ENCODE measurements at places on chromosomes 4 and X.

- no peak for DNase-seq
These were observed 598.2 kb upstream of the NDST4 start for GRCh38 chr4:115711575-115711974.

DNA sequence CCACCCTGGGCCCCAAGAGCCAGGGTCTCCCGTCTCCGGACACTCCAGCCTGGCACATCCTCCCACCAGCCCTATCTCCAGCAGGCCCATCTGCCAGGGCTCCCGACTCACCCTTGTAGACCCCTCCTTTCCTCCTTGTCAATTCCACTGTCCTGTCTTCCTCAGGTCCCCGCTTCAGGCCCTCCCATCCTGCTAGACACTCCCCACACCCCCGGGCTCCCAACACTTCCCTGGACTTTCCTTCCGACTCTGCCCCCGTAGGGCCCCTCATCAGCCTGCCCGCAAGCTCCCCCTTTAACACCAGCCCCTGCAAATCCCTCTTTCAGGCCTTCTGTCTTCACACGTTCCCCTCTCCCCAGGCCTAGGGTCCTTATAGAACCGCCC, 1.1 kb downstream of the PRAF2 start:
- no peak for DNase-seq

- DNase-seq, result no peak
These were observed 273.1 kb downstream of the DCTD start for GRCh38 chr4:182643801-182644682.

DNA sequence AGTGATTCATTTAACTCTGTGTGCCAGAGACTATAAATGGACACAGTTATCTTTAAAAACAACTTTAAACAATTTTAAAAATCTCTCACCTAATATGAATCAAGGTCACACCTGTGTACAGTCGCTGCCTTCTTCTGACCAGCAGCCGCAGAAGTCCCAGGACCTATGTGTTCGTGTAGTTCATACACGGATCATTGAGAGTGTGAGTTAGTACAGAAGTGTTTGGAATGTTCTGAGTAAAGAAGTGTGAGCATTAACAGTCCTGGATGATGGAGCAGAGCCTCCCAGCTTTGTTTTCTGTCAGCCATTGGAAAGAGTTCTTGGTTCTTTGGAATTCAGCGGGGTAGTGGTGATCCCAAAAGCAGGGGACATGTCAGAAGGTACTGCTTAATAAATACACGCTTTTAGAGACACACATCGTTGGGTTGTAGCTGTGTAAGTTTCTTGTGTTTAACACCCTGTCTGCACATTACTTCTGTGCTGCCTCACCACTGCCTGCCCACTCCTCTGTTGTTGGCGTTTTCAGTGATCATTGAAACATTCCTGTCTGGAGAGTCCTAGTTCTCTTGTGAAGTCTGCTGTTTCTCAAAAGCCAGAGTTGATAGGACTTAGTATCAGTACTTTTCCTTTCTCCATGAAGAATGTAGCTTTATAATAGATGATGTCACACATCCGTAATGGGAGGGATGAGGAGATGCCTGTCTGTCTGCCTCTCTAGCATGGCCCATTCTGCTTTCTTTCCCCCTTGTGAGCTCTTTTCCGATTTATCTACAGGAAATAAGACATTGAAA, 90.6 kb downstream of the PTTG2 start:
- no peak for DNase-seq

GRCh38 chr4:30256116-30256832, 463.9 kb upstream of the PCDH7 start:
- no peak for DNase-seq

DNA sequence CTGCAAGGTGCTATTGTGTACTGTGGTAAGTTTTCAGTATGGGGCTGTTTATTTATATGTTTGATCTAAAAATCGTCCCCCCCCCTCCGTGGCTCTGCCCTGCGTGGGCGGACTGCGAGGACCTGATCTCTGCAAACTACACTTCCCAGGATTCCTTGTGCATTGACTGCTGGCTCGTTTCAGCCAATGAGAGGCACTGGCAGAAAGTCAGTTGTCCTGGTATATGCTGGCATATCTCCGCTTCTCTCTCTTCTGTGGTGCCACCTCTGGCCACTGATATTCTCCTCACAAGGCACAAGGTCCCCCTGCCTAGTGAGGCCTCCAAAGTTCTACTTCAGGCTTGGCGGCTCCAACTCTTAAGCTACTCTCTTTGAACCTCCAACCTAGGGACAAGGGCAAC, 168.8 kb upstream of the ZFP42 start:
- no peak for DNase-seq

DNA sequence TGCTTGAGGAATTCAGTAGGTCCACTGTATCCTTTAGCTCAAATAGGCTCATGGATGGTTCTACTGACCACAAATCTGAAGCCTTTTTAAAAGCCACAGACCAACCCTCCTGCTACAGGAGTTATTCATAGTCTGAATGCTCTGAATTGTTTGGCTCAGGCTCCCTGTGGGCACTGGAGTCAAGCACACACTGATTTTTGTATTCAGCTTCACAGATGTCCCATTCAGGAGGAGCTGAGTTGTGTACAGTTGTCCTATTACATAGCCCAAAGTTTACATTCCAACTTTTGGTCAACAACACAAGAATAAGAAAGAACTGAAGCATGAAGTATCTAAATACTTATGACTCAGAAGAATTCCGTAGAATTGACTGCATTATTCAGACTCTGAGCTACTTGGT, 243.9 kb downstream of the UNC5C start:
- no peak for DNase-seq

- DNase-seq, result no peak
These were observed 96.2 kb upstream of the CCSER1 start for GRCh38 chr4:90030953-90031352.

- no peak for DNase-seq
These were observed 76.0 kb downstream of the ARAP2 start for GRCh38 chr4:36168127-36168878.

DNA sequence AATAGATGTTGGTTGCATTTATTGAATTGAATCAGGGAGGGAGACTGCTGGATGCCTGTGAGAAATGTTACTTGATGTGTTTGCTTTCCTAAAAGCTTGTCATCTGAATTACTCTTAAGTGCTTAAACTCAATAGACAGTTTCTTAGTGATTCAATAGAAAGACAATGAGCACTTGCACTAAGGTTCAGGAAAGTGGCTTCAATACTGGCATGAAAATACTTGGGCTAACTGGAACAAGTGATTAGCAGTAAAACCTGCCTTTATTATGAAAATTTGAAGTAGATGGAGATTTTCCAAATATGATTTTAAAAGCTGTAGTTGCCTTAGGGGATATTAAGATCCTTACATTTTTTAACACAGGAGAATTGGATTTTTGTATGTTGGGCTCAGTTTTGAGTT, 123.3 kb downstream of the RNF150 start:
- no peak for DNase-seq

GRCh38 chrX:38848671-38849455, 47.6 kb downstream of the MID1IP1 start:
- DNase-seq, result no peak

DNA sequence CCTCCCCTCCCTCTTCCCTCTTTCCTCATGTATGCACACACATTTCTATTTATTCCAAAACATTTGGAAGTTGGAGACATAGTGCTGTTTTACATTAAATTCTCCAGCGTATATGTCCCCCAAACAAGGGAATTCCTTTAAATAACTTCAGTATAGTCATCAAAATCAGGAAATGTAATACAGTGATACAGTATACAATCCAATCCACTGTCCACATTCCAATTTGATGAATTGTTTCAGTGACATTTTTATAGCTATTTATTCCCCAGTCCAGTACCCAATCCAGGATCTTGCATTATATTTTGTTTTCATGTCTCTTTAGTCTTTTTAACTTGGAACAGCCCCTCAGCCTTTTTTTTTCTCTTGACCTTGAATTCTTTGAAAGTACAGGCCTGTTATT, 233.0 kb downstream of the DKK2 start:
- no peak for DNase-seq

DNA sequence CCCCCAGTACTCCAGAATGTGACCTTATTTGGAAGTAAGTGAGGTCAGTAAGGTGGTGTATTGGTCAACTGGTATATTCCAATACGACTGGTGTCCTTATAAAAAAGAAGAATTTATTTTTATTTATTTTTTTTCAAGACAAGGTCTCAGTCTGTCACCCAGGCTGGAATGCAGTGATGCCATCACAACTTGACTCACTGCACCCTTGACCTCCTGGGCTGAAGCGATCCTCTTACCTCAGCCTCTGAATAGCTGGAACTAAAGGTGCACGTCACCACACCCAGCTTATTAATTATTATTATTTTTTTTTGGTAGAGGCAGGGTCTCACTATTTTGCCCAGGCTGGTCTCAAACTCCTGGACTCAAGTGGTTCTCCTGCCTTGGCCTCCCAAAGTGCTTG, 115.1 kb upstream of the PITX2 start:
- DNase-seq, result no peak

DNA sequence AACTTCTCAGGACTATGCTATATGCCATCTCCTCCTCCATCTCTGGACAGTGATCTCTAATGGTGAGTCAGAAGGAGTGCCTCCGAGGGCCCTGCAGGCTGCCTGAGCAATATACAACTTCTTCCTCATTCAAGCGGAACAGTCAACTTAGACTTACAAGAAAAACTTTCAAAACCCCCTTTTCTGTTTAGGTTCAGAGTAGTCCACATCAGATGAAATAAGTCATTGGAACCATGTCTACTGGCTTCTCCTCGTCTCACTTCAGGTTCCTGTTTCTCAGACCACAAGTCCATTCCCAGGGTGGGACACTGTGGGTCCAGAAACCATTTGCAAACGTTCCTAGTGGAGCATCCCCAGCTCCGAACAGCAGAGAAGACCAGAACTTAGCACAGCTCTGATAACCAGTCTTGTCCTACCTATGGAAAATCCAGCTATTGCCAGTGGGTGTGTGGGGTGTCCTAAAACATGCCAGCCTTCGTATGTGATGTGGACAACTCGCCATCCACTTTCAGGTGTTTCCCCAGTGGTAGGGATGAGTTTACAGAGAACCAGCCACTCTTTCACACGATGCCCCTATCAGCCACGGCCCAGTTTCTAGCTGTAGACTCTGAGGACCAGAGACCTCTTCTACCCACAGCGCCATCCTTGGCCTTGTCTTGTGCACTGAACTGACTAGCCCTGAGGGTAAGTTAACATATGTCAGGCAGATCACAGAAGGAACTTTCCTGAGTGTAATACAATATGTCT, 32.7 kb upstream of the NKRF start:
- no peak for DNase-seq

All from activated T-helper 1 cell treated with Interleukin-2 at 50 U/mL for 16 hours (primary cell).